Stomach (tissue), 19 donors: ENCODE measurements at places on chromosomes 6 and 20.

DNA sequence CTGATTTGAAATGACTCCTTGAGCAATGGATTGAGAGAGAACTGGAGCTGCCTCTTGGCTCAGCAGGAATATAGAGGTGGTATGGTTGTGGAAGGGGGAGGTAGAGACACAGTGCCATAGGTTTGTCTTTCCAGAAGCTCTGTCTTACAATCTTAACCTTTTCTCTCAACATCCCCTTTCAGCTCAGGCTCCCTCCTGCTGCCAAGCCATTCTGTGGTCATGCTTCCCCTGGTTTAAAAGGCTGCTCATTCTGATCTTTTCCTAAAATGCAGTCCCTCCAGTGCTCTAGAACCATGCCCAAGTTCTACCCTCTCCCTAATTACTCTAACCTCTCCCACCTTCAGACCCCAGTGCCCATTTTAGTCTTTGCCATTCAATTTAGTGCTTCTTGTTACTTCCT, 517.9 kb upstream of the MARCKS start:
- DNase-seq, result no peak

DNA sequence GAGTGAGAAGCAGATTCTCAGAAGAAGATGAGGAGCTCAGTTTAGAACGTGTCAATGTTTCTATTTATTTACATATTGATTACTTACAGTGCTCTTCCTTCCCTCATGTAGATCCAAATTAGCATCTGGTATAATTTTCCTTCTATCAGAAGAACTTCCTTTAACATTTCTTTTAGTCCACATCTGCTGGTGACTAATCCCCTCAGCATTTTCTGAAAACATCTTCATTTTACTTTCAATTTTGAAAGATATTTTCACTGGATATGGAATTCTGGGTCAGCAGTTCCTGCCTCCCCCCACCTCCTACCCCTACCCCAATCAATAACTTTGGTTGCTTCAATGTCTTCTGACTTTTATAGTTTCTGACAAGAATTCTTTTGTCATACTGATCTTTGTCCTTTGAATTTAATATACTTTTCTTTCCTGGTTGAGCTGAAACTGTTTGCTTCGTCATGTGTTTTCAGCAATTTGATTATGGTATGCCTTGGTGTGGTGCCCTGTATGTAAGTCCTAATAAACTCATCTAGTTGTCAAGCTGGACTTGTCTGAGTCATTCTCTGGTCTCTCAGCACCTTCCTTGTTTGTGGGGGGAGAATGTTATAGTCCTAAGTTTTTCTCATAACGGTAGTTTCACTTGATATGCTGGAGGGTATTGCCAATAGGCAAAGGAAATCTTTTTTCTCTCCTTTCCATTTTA, 57.0 kb downstream of the SMPDL3A start:
- DNase-seq, result no peak

DNA sequence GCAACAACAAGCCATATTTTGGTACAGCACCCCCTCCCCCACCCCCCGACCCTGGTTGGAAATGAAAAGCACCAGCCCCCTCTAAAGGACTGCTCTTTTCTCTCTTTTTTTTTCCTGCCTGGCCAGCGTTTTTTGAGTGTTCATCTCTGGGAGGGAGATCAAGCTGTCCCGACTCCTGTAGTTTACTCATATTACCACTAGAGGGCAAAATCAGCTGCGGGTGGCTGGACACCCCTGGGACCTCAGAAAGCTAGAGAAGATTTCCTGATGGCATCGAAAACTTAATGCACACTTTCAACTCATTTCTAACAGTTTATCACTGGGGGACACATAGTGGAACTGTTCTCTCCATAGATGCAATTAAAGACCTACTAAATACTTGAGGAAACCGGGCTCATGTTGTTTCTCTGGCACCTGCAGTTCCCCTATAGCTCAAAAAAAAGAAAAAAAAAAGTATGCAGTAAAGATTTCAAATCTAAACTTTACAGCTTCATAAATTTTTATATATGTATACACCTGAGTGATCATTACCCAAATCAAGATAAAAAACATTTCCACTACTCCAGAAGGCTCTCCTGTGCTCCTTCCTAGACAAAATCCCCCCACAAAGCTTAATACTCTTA, 24.4 kb downstream of the CNBD2 start:
- peak; percentile 45 for DNase-seq

DNA sequence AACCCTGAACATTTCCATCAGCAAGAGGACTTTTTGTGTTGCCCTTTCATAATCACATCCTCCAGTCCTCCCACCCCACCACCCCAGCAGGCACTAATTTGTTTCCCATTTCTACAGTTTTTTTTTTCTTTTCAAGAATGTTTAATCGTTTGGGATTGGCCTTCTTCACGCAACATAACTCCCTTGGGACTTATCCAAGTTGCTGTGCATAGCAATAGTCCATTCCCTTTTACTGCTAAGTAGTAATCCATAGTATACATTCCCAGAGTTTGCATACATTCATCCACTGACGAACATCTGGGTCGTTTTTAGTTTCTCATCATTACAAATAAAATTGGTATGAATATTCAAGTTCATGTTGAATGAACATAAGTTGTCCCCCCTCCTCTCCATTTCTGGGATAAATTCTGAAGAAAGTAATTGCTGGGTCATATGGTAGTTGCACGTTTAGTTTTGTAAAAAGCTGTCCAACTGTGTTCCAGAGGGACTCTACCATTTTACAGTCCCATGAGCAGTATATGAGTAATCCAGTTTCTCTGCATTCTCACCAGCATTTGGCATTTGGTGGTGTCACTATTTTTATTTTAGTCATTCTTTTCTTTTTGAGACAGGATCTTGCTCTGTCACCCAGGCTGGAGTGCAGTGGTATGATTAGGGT, 90.8 kb downstream of the DOK5 start:
- no peak for DNase-seq
